SHP77 treated with DMSO at 0.1 percent for 48 hours (cell line): ENCODE measurements at places on chromosomes 3 and 15.

DNA sequence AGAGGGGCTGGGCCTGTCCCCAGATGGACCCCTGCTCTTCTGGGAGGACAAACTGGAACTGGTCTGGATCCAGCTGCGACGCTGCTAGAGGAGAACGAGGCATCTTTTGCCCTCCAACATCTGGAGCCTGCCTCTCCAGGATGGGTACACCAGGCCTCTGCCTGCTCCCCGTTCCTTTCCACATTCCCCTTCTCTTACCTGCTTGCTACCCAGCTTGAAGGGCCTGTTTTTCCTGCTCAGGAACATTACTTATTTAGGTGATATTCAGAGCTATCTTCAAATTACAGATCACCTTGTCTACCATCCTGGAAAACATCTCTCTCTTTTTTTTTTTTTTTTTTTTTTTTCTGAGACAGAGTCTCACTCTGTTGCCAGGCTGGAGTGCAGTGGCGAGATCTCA lies 64.0 kb downstream of the CHRD start:
- no peak for DNase-seq

GRCh38 chr3:101150504-101150903 lies 157.3 kb upstream of the ABI3BP start:
- no peak for DNase-seq

DNA sequence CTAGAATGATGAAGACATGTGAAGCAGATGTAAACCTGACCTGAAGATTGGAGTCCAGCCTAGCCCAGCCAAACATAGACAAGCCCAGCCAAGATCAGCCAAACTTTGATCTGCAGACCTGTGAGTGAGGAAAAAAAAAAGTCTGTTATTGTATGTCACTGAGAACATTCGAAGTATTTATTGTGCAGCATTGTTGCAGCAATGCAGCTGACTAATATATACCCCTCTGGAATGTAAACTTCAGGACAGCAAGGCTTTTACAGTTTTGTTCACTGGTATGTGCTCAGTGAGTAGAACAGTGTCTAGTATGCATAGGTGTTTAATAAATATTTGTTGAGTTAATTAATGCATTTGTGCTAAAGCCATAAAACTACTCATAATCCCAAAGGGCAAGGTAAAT lies 23.4 kb downstream of the TMEM202 start:
- DNase-seq = no peak

DNA sequence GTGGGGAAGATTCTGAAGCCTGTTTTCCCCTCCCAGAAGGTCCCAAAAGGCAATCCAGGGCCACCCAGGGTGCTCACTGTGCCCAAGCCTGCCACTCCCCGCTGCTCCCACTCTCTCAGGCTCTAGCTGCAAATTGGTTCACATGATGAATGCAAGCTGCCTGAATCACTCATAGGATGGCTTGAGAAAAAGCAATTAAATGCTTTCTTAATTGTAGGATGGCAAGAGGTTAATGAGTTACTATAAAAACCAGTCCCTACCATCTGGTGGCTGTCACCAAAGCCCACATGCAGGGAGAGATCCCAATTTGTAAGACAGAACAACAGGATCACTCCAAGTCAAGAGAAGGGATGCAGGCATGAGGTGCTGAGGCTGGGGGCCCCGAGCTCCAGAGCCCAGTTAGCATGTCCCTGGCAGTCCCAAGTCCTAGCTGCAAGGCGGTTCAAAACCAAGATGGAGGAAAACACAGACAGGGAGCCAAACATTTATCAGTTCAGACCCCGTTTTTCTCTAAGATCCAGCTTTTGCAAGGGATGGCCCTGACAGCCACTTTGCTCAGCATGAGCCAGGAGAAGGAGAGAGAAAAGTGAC lies 207.1 kb downstream of the UACA start:
- no peak for DNase-seq

GRCh38 chr15:70293591-70294470 lies 196.1 kb upstream of the TLE3 start:
- DNase-seq = no peak

DNA sequence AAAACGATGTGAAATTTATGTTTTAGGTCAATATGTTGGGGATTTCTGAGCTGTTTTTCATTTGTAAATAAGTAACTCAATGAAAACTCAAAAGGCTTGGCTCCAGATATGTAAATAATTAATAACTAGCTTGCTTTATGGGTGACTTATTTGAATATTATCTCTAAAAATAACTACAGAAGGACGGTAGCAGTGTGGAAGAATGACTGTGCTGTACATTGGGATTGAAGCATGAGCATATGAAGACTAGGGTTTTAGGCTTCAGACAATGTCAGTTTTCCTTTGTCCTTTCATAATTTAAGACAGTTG lies 343.9 kb downstream of the GRM7 start:
- no peak for DNase-seq

GRCh38 chr3:189952272-189952671 lies 168.4 kb downstream of the P3H2 start:
- DNase-seq = no peak

- no peak for DNase-seq
Observed at GRCh38 chr15:20106026-20106425, 435.6 kb downstream of the GOLGA6L6 start.

GRCh38 chr3:40073310-40074007 lies 236.0 kb upstream of the EIF1B start:
- DNase-seq = no peak

DNA sequence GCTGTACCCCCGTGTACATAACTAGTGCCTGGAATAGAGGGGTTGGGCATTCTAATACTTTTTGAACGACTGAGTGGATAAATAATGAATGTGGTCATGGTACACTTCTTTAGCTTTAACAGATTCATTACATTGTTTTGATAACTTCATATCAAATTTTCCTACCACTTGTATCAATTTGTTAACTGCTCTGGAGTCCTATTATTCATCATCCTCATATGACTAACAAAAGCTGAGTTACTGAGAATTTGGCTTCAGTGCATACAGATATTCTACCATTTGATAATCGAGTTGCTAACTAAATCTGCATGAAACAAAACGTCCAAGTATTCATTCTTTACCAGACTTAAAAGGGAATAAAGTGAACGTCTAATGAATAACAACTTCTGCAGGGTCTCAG lies 31.7 kb downstream of the FRMD5 start:
- no peak for DNase-seq

DNA sequence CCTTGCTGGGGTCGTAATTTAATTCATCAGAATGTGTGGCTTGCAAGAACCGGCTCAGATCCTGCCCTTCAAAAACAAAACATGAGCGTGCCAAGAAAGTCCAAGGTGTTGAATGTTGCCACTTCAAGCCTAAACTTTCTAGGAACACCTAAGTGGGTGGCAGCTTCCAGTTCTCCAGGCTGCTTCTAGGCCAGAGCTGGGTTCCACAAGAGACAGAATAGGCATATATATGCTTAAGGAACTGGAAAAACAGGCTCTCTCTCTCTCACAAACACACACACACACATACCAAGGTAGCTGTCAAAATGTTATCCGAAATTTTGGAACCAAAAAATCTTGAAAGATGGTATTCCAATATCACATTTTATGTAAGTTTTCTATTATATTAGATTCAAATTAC lies 890 bp upstream of the ADIPOQ start:
- no peak for DNase-seq

GRCh38 chr3:126064627-126065258 lies 19.2 kb downstream of the SLC41A3 start:
- no peak for DNase-seq

- DNase-seq = no peak
Observed at GRCh38 chr3:61820306-61820992, 259.1 kb downstream of the PTPRG start.

DNA sequence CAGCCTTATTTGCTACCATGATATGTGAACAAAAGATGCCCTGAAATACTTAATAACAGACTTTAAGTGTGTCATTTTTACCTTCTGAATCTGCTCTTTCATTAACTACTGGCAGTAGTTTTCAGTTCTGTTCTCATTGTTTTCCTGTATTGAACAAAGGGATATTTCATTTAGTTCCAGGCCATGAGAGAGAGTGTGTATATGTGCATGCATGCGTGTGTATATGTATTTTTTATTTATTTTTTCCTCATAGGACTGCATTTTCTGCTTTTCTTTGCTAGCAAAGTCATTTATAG lies 46.8 kb upstream of the CRTC3 start:
- DNase-seq = no peak

DNA sequence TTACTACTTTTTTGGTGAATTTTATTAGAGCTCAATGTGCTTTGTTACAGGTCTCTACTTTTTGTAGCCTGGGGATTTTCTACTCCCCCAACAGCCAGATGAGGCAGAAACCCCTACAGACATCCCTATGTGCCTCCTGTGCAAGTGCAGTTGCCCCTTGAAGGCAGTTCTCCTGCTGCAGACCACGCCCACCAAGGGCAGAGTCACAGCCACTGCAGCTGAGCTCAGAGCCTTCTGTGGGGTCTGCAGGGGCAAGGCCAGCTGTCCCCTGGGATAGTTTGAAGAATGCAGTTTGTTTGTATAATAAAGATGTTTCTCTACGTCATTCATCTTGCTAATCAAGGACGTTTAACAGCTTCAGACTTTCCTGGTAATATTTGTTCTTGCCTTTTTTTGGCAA lies 76.8 kb downstream of the NPAP1 start:
- DNase-seq = no peak

- DNase-seq = no peak
Observed at GRCh38 chr3:89300526-89300925, 193.1 kb downstream of the EPHA3 start.
